ENCODE measurements at places on chromosomes 12 and 14. TPM values are rescaled to one million over a fixed set of nuclear protein-coding genes. Genes with fewer than 3 reads are reported as not detected.

DNA sequence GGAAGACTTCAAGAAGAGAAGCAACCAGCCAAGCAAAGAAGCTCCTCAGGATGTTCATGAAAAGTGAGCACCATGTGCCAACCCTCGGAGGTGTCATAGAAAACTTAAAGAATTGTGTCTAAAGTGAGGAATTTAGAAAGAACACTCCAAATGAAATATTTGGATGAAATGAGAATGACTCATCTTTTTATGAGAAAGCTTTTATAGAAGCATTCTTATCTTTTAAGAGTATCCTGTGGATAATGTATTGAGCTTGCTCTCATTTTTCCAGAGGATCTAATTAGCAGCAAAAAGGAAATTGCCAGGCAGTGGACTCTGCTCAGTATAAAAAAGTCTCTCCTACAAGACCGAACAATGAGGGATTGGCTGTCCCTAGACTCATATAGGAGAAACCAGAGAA lies 454.9 kb downstream of the LRIG3 start:
- no peak overlapping the region for H3K27ac ChIP-seq
- H3K4me1 ChIP-seq = no peaks in the 10 kb centered on the region
- no peak for DNase-seq
- no peaks in the 10 kb centered on the region for H3K27me3 ChIP-seq

- no peak overlapping the region for H3K4me3 ChIP-seq
- peaks cover 3% of the 10 kb centered on the region for H3K36me3 ChIP-seq
- peaks cover 9% of the 10 kb centered on the region for H3K4me1 ChIP-seq
- no peak overlapping the region for H3K27ac ChIP-seq
- no peak for DNase-seq
Observed at GRCh38 chr12:1313906-1314305, 280.5 kb downstream of the FBXL14 start.

GRCh38 chr14:68951800-68952530 lies 27.1 kb downstream of the ACTN1 start:
- H3K4me1 ChIP-seq = peaks cover 50% of the 10 kb centered on the region
- DNase-seq = no peak
- no peaks in the 10 kb centered on the region for H3K36me3 ChIP-seq
- H3K27ac ChIP-seq = peak overlapping the region; percentile 53

DNA sequence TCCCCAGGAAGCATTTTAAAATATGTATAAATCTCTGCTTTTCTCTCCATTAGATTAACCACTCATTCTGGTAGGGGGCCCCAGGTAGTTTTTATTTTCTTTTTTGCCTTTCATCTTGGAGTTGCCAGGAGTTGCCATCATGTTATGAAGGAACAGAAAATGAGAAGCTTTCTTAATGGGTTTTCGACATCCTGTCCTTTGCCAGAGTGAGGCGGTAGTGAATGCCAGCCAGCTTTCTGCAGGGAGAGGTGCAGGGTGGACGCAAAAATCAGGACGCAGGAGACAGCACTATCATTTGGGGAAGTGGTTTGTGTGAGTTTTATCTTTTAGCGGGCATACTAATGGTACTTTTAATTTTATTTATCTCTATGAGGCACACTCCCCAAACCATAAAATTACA lies 1.7 kb downstream of the RASSF8 start:
- peak overlapping the region; percentile 83 for H3K4me3 ChIP-seq
- no peak for DNase-seq
- H3K27me3 ChIP-seq = no peaks in the 10 kb centered on the region
- H3K4me1 ChIP-seq = peaks cover 15% of the 10 kb centered on the region
- H3K27ac ChIP-seq = no peak overlapping the region

GRCh38 chr12:132952371-132953162 lies 3.5 kb downstream of the ZNF605 start:
- H3K36me3 ChIP-seq = peaks cover 22% of the 10 kb centered on the region
- H3K4me1 ChIP-seq = peaks cover 5% of the 10 kb centered on the region
- no peak overlapping the region for H3K27ac ChIP-seq
- DNase-seq = no peak
- no peaks in the 10 kb centered on the region for H3K27me3 ChIP-seq

DNA sequence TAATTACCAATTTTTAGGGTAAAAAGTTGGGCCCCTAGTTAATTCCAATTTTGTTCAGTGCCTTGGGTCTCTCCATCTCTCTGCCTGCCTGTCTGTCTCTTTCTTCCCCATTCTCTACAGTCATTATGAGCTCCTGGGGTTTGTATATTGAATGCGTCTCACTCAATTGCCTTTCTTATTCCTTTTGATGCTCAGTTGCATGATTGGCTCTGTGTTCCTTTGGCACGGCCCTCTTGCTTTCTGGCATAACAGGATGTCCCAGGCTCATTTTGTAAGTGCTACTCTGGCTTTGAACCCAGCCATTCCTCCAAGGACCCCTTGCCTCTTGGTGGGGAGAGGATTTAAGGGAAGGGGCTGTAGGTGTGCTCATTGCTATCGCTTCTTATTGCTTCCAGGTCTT lies 35.6 kb downstream of the ZNF664 start:
- H3K27me3 ChIP-seq = no peaks in the 10 kb centered on the region
- DNase-seq = no peak
- H3K36me3 ChIP-seq = peaks cover 5% of the 10 kb centered on the region
- no peak overlapping the region for H3K27ac ChIP-seq
- peaks cover 29% of the 10 kb centered on the region for H3K4me1 ChIP-seq

GRCh38 chr14:78612666-78613065 lies 442.5 kb downstream of the NRXN3 start:
- peaks cover 3% of the 10 kb centered on the region for H3K27me3 ChIP-seq
- H3K4me1 ChIP-seq = no peaks in the 10 kb centered on the region
- DNase-seq = no peak
- no peak overlapping the region for H3K4me3 ChIP-seq

- H3K4me1 ChIP-seq = peaks cover 20% of the 10 kb centered on the region
- no peak overlapping the region for H3K27ac ChIP-seq
- H3K36me3 ChIP-seq = no peaks in the 10 kb centered on the region
Observed at GRCh38 chr12:81086342-81086741, 8.5 kb downstream of the ACSS3 start.

The NANOG gene
- not detected for total RNA-seq

The MIPOL1 gene
- 2.1 TPM for total RNA-seq

The VPS33A gene
- 14.9 TPM for total RNA-seq

The ZDHHC22 gene
- total RNA-seq = not detected

The E2F7 gene
- total RNA-seq = not detected
